NT2/D1 (cell line): ENCODE measurements at places on chromosomes 2 and 18.
A peak's percentile ranks its signal among the peaks of the same experiment; 100 is the strongest.

DNA sequence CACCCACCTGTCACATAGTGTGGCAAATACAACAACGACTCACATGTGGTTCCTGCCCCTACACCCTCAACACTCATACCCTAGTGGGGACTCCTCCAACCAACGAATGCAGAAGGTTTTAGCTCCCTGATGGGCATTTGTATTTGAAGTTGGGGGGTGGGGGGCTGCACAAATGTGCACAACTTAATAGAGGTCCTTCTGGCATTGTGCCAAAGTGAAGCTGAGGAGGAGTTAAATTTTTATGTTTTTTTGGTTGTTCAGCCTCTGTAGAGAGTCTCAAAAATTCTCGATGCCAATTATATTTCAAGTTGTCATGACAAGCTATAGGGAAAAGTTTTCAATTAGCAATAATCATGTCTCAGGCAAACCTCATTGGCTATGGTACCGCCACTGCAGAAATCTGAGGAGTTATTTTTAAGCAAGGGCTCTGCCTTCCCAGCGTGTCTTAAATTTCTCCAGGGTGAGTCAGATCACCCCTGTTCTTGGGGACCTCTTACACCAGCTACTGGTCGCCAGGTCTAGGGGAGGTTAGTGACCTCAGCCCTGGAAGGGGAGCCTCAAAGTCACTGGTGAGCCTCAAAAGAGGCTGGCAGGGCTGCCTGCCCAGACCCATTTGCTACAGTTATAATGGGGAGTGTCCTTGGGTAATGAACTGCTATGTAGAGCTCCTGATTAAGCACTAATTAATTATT, 102.7 kb upstream of the TAF1B start:
- DNase-seq: no peak

DNA sequence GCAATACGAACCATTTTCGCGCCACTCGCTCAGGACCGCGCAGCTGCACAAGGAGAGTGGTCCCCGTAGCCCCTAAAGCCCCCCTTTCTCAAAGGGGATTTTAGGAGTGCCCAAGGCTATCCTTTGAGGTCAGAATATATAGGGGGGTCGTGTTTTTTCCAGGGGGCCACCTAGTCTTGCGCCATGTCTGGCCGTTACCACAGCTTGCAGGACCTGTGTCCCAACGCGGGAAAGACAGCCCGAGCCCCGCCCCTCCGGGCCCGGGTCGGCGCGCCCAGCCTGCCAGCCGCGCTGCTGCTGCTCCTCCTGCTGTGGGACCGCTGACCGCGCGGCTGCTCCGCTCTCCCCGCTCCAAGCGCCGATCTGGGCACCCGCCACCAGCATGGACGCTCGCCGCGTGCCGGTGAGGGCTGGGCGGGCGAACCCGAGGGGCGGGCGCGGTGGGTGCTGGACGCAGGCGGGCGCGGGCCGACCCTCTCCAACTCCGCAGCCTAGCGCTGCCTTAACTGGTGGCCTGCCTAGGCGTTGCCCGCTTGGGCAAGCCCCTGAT, at the start of gene CDCA7:
Gene CDCA7, plus strand, starts transcription at position 291 of the 550 bp plus-strand sequence. Its CDS starts 92 bp downstream, at position 383.
- DNase-seq: peak; percentile 70

GRCh38 chr2:3927031-3927430, 223.7 kb downstream of the DCDC2C start:
- no peak for DNase-seq

GRCh38 chr18:26089293-26090129, 902 bp downstream of the SS18 start:
- no peak for DNase-seq

GRCh38 chr2:113160962-113161361, 12.8 kb upstream of the PSD4 start:
- no peak for DNase-seq

- DNase-seq: no peak
Measured at GRCh38 chr2:72126186-72127100, 21.2 kb downstream of the CYP26B1 start.

DNA sequence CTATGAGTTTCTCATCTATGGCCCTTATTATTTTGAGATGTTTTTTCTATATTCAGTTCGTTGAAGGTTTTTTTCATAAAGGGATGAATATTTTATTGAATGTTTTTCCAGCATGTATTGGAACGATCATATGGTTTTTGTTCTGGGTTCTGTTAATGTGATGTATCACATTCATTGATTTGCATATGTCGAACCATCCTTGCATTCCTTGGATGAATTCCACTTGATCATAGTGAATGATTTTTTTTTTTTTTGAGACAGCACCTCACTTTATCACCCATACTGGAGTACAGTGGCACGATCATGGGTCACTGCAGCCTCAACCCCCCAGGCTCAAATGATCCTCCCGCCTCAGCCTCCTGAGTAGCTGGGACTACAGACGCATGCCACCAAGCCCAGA, 5.5 kb upstream of the NEMP2 start:
- DNase-seq: no peak

- DNase-seq: no peak
Measured at GRCh38 chr2:226424971-226425370, 374.6 kb downstream of the IRS1 start.

- no peak for DNase-seq
Measured at GRCh38 chr2:166282154-166282553, 93.6 kb downstream of the SCN9A start.

GRCh38 chr2:76478266-76479035, 767.7 kb upstream of the GCFC2 start:
- no peak for DNase-seq

- DNase-seq: no peak
Measured at GRCh38 chr2:112627060-112628040, 18.4 kb upstream of the SLC20A1 start.

GRCh38 chr18:48679236-48679635, 140.4 kb downstream of the CTIF start:
- no peak for DNase-seq

DNA sequence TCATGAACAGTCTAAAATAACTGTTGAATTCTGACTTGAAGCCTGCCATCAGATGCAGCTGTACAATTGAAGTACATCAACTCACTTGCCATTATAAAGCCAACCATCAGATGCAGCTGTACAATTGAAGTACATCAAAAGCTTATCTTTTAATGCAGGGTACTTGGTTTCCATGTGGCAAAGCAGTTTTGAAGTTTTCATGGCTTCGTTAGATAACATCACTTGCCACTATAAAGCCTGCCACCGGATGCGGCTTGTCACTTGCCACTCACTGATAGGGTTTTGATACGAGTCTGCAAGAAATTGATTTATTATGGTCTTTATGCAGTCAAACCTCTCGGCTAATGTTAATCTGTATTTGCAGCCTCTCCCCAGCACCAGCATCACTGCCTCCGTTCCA, 1605.8 kb downstream of the SUCLG1 start:
- DNase-seq: no peak

DNA sequence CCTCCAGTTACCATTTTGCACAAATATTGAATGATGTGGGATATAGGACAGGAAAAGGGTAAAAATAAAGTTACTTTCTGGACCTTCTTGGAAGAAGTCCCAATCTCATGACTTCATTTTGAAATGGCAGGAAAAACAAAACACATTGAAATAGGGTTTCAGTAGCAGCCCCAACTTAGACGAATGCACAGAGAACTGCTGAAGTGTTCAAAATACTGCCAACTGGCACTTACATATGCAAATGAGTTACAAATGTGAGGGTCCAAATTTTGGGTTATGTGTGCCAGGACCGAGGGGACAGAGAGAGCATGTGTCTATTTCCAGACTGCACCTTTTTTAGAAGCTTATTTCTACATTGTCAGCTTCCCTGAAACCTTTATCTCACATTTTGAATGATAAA, 112.9 kb upstream of the CCDC68 start:
- DNase-seq: no peak

DNA sequence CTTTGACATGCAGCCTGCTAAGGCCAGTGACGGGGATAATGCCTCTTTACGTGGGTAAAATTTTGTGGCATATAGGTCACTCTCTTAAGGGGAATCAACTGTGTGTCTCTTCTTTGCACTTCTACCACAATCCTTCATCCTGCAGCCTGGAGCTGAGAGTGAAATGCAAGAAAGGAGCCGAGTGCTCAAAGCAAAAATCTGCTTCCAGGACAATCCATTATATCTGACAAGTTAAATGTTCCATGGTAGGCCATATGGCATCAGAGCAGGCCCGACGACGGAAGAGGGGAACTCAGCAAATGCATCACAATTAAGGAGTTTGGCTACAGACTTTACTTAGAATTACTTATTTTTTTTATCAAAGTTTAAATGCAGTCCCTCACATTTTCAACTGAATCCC, 171.2 kb downstream of the TCF4 start:
- no peak for DNase-seq

DNA sequence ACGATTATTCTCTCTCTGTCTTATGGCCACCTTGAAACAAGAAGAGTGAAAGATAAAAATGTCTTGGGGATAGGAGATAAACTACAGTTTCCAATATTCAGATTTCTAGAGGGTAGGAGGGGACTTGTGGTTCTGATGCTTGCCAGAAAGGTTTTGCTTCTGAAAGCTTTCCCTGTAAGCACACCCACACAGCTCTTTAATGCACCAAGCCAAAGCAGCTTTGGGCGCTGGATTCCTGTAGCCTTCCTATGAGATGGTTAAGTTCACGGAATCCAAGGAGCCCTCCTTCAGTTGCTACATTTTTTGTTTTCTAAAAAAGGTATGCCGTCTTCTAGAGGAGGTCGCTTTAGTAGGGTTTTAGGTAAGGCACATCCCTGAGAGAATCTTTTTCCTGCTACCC, 4.9 kb downstream of the LRRTM1 start:
- no peak for DNase-seq

GRCh38 chr2:96156011-96156820, 11.0 kb upstream of the DUSP2 start:
- no peak for DNase-seq
